ENCODE measurements at places on chromosomes 7 and 10.

DNA sequence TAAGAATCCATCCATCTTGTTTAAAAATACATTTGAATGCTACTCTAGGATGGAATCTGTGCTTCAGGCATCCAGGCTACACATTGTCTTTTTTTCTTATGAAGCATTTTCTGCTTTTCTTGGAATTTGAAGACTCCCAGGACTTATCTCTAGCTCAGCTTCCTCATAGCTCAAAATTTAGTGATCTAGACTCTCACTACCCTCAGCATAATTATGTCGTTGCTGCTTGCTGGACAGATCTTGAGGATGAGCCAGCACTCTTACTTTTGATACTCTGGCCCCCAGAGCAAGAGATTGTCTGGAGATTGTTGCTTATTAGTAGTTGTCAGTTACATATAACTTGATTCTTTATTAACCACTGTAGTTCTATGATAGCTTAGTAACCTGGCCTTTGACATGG, 83.3 kb upstream of the FGL2 start:
- DNase-seq: no peak

GRCh38 chr7:149334930-149335329, 72.9 kb downstream of the ZNF783 start:
- DNase-seq: no peak

DNA sequence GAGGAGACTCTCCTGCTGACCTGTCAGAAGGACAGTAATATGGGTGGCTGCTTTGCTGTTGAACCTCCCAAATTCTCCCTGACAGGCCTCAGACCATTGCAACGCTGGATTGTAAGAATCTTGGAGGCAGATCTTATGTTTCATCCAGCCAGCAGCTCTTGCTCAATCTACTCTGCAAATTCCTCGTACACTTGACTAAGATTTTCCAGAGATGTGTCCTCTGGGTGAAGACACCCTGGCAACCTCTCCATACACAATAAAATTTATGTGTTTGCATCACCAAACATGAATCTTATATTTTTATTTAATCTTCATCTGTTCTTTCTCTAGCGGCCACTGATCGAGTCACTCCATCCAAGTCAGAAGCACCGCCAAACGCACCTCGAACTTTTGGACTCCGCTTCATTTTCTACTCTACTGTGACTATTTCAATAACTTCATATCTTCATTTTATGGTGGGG, 623.1 kb downstream of the ACTR3B start:
- DNase-seq: peak; percentile 78

GRCh38 chr7:21345361-21345760, 82.5 kb upstream of the SP4 start:
- no peak for DNase-seq

- no peak for DNase-seq
Observed at GRCh38 chr7:8136051-8136730, 125.8 kb downstream of the ICA1 start.

DNA sequence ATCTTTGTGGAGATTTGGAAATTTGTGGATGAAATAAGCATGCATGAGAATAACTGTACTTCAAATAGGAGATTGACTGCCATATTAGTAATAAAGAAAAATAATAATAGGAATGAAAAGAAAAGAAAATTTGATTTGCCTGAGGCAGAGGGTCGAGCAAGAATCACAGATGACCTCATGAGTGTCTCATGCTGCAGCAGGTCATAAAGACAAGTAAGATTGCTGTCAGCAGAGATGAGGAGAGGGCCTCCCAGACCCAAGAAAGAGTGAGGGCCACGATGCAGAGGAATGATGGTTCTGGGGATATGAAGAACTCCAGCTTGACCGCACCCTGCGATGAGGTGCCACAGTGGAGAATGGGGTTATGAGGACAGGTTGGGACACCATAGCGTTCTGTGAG, 39.2 kb downstream of the TOMM7 start:
- DNase-seq: no peak

- no peak for DNase-seq
Observed at GRCh38 chr10:61329854-61330253, 123.3 kb downstream of the TMEM26 start.

All from muscle of back (tissue), 13 donors.